ENCODE measurements at places on chromosomes 5 and 9.

DNA sequence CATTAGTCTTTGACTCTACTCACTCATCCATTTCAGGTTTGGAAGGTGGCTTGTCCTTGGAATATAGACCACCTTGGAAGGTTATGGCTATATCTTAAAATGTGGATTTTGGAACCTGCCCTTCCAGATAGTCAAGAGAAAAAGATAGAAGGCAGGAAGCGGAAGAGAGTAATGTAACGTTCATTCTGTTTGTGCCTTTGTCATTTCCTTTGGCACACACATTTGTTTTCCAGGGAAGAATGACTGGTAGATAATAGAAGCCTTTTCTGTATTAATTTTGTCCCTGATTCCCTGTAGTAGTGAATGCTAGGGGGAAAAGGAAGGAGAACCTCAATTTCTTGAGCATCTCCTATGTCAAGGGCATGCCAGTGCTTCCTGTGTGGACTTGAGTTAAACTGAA is 54.7 kb downstream of the PPIC start:
- DNase-seq = no peak

- no peak for DNase-seq
Observed at GRCh38 chr5:63323926-63324325, 638.3 kb downstream of the HTR1A start.

- DNase-seq = no peak
Observed at GRCh38 chr5:45686620-45687019, 9.6 kb downstream of the HCN1 start.

GRCh38 chr5:110043025-110043424 is 353.3 kb downstream of the MAN2A1 start:
- no peak for DNase-seq

- no peak for DNase-seq
Observed at GRCh38 chr5:37532976-37533740, 154.0 kb downstream of the WDR70 start.

DNA sequence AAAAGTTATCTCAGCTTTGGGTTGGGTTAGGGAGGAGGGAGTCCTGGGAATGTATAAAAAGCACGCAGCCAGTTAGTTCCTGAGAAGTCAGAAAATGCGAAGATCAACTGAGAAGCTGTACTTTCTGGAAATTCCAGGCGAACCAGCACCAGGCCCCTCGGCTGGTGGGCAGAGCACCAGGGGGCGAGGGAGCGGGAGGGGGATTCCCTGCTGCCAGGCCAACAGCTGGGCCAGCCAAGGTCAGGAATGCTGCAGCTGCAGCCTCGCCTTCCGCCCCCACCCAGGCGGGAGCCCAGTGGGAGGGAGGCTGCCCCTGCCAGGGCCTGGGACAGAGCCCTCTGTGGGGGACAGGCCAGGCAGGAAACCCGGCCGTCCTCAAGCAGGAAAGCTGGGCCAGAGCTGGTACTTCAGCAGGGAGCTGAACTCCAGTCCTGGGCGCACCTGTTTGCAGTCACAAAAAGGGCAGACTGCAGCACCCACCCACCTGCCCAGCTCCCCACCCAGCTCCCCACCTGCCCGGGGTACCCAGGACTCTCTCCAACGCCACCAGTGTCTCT is 35.5 kb downstream of the VAV2 start:
- DNase-seq = no peak

DNA sequence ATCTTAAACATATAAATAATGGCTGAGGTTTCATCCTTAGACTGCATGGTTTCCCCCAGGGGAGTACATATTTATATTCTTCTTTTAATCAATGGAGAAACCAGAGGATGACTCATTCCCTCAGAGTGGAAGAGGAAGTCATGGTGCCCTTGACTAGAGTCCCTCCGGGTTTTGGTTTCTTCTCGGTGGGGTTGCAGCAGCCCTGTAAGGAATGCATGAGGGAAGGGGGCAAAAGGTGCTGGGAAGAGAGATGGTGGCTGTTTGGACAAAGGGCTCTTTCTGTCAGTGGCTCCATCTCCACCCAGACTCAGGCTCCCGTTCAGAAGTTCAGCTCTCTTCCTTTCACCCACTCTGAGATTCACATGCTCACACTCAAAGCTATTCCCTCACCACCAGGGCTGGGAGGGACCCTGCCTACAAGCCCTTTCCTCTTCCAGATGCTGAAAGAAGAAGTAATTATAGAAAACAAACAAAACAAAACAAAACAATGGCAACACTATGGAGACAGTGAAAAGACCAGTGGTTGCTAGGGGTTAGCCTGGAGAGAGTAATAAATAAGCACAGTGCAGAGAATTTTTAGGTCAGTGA is 129.8 kb upstream of the IL12B start:
- DNase-seq = no peak

GRCh38 chr9:129108805-129109536 is 1.6 kb downstream of the CRAT start:
- no peak for DNase-seq

GRCh38 chr5:167639273-167639672 is 652.2 kb upstream of the WWC1 start:
- peak; percentile 10 for DNase-seq

- no peak for DNase-seq
Observed at GRCh38 chr5:142864290-142865260, 94.4 kb downstream of the ARHGAP26 start.

GRCh38 chr5:125154301-125155110 is 408.1 kb upstream of the ZNF608 start:
- DNase-seq = no peak

DNA sequence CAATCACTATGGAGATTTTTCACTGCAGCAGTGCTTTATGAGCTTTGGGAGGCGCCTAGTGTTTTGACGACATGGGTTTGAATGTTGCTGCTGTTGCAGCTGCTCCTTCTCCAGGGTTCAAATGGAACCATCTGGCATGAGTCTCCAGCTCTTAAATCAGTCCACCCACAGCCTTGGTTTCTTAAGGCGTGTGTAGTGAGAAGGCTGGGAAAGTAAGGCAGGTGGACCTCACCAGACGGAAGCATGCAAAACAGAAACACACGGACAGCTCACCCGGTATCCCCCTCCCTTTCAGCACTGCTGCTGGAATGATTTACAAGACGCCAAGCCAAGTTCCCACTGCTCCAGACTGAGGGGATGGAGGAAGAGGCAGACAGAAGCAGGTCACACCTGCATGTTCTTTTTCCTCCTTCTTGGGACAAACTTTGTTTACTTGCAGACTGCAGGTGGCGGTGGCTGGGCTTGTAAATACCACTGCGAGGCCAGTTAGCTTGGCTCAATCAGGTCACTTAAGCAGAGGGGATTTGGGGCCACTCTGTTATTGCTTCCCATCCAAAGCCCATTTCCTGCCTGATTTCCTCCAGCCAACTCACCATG is 47.4 kb downstream of the ADAM19 start:
- DNase-seq = no peak

DNA sequence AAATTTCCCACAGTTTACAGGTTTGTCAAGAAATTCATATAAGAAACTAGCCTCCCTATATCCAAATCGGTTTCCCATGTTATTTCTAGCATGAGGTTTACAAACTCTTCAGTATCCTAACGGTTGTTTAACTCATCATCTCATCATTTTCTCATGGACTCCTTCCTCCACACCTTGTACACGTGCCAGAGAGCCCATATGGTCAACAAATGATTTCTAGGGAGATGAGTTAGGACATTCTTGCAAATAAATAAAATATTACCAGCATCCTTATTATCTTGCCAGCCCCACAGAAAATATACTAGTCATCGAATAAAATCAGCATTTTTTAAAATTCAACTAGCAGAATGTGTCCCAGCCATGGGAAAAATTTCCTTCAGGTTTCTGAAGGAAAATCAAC is 285.2 kb downstream of the EBF1 start:
- no peak for DNase-seq

DNA sequence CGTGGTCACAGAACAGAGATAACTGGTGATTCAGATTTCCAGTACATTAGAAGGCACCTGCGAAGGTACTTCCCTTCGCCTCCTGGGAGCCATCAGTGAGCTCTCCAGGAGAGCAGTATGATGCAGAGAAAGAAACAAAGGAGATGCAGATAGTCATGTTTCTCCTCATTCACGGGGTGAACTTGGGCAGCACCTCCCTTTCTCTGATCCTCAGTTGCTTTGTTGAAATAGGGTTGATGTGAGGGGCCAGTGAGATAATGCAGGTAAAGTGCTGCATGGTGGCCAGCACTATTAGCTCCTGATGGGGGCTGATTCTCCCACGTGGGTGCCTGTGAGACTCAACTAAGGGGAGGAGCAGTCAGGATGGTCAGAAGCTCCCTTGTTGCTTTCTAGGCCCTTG is 46.6 kb upstream of the ZNF169 start:
- DNase-seq = no peak

GRCh38 chr9:136653323-136654079 is 9.2 kb upstream of the EGFL7 start:
- DNase-seq = no peak

DNA sequence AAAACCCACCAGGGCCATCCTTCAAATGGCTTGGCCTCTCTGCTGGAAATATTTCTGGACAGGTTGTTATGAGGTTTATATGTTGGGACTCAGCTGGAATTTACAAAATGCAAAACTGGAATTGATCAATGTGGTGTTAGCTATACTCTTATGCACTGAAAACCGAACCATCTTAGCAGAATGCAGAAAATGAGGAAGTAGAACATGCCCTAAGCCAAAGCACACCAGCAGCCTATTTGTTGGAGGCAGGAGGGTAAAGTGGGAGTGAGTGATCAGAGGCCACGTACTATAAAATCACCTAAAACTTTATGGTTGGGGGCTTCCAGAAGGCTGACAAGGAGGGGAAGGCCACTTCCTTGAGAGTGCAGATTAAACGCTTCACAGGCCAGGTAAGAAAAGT is 63.6 kb upstream of the C5orf63 start:
- no peak for DNase-seq

DNA sequence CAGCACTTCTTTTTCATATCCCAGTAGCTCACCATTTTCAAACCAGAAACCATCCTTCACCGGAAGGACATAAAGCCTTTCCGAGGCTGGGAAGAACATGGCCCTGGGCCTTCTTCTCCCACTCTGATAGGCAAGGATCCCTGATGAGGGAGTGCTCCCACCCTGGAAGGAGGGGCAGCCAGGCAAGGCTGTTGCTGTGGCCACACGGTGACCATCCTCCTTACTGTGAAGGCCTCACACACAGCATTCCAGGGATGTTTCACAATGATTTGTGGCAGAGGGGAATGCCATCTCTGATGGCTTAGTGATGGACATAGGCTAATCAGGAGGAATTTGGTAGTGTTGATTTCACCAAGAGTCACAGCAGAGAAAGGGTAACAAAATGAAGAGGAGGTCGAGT is 130.7 kb downstream of the ADAMTS12 start:
- DNase-seq = no peak

- no peak for DNase-seq
Observed at GRCh38 chr5:93088592-93089389, 492.2 kb downstream of the NR2F1-AS1 start.

- DNase-seq = no peak
Observed at GRCh38 chr5:61344187-61344944, 12.3 kb downstream of the ZSWIM6 start.

GRCh38 chr5:95531491-95531890 is 23.3 kb downstream of the SKIC3 start:
- no peak for DNase-seq

- DNase-seq = no peak
Observed at GRCh38 chr9:131038256-131039128, 29.5 kb downstream of the LAMC3 start.
